ENCODE measurements at places on chromosomes 11 and 22. TPM values are rescaled to one million over a fixed set of nuclear protein-coding genes. Genes with fewer than 3 reads are reported as not detected.

- H3K4me1 ChIP-seq, result peaks cover 9% of the 10 kb centered on the region
- no peak overlapping the region for H3K4me3 ChIP-seq
- no peaks in the 10 kb centered on the region for H3K27me3 ChIP-seq
- DNase-seq, result no peak
- no peak overlapping the region for H3K27ac ChIP-seq
Measured at GRCh38 chr11:67163006-67163405, 43.9 kb downstream of the KDM2A start.

DNA sequence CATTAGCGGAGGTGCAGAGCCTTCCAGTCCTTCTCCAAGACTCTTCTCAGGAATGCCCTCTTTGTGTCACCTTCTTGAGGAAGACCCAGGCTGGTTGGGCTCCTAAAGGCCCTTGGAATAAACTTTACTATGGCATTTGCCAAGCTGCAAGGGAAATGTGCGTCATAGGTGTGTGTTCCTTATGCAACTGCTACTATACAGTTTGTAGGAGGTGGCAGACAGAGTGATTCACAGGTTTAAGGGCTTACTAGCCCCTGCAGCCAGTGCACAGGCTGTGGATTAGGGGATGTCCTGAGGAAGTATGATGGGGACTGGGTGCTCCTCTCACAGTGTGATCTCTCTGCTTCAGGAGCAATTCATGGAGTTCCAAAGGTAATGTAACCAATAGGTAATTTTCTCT lies 74.6 kb downstream of the TENM4 start:
- no peak for DNase-seq
- peaks cover 20% of the 10 kb centered on the region for H3K4me1 ChIP-seq
- no peaks in the 10 kb centered on the region for H3K36me3 ChIP-seq
- no peaks in the 10 kb centered on the region for H3K27me3 ChIP-seq
- H3K27ac ChIP-seq, result no peak overlapping the region

DNA sequence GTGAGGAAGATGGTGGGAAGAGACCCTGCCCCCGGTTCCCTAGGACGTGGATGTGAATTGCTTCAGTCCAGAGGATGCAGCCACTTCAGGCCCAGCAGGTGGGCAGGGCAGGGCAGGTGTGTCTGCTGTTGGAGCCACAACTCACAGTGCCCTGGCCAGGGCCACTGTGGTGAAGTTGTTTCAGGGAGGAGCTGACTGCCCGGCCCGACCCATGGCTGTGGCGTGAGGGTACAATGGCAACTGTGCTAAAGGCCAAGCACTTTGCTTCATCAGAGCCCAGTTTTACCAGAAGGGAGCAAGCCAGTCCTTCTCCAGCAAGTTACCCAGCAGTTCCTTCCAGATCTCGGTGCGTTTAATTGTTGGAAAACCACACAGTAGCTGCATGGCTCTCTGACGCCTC lies 1174.4 kb downstream of the BRD1 start:
- H3K4me1 ChIP-seq, result no peaks in the 10 kb centered on the region
- no peak for DNase-seq
- H3K4me3 ChIP-seq, result no peak overlapping the region
- no peaks in the 10 kb centered on the region for H3K27me3 ChIP-seq
- no peaks in the 10 kb centered on the region for H3K36me3 ChIP-seq
- no peak overlapping the region for H3K27ac ChIP-seq

DNA sequence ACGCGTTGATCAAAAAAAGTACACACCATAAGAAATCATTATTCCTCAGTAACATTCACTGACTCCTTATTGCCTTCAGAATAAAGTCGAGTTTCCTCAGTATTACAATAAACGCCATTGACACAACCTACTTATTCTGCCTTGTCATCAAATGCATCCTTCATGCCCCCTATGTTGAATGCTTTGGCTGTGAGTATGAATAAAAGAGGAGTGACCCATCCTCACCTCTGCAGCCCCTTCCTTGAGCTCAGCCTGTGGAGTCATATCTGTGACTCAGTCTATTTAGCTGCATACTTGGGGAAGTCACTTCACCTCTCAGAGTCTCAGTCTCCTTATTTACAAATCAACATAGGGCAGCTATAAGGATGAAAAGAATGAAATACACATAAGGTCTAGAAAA lies 65.1 kb downstream of the USP35 start:
- H3K4me3 ChIP-seq, result no peak overlapping the region
- no peaks in the 10 kb centered on the region for H3K36me3 ChIP-seq
- DNase-seq, result no peak
- H3K4me1 ChIP-seq, result no peaks in the 10 kb centered on the region
- H3K27ac ChIP-seq, result no peak overlapping the region

DNA sequence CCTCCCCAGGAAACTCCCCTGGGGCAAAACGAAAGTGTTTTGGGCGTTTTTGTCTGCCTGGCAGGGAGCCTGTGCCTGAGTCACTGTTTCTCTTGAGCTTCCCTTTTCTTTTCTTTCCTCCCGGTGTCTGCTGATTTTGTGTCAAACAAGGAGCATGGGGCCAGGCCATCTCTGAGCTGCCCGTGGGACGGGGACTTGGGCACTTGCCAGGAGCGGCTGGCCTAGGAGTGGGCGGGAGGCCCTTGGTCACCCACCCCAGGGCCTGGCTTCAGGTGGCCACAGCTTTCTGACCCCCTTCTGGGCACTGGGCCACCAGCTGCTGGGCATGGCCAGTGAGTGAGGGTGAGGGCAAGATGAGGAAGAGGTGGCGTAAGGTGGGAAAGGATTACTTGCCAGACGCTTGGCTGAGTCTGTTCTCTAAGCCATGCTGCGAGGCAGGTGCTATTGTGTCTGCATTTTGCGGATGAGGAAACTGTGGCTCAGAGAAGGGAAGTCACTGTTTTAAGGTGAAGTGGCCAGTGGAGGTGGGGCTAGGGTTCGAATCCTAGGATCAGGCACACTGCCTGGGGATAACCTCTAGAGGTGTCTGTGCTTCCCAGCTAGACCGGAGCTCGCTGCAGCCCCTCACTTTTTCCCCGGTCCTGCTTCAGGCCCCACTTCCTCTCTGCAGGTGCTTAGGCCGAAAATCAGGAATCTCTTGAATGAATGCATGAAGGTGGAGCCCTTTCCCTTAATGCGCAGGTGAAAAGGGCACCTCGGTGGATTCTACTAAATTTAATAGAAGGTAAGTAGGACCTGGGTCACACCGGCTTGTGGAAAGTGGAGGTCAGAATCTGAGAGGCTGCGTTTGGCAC lies 7.8 kb upstream of the NFAM1 start:
- no peak overlapping the region for H3K4me3 ChIP-seq
- H3K27ac ChIP-seq, result no peak overlapping the region
- no peaks in the 10 kb centered on the region for H3K36me3 ChIP-seq
- DNase-seq, result no peak
- H3K27me3 ChIP-seq, result peaks cover 6% of the 10 kb centered on the region

DNA sequence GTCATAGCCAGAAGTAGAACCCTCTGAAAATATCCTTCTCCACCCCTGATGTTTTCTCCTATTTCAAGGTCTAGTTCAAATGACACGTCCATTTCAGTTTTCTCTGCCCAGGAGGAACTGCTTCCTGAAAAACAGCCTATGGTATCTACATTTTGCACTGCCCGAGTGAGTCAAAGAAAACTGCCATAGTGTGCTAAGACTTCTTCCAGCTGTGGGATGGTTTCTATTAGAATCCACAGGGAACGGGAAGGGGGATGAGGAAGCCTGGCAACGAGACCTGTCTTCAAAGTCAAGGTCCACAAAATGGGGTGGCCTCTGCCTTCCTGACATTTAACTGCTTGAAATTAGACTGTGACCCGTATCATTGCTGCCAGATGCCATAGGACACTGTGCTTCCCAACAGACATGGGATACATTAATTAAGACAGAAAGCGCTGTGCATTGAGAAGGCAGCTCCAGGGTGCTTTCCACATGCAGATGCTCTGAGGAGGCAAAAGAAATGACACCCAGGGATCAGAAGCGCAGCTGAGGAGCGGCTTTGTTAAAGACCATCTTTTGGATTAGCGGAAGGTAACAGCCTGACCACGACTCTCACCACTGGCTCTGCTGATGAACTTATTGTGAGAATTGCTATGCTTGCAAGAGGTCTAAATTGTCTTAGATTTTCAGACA lies 39.4 kb upstream of the NUP50 start:
- peaks cover 6% of the 10 kb centered on the region for H3K27me3 ChIP-seq
- DNase-seq, result no peak

GRCh38 chr11:74004759-74005615 lies 3.9 kb downstream of the UCP3 start:
- no peaks in the 10 kb centered on the region for H3K27me3 ChIP-seq
- H3K4me3 ChIP-seq, result no peak overlapping the region
- H3K27ac ChIP-seq, result no peak overlapping the region
- no peak for DNase-seq

DNA sequence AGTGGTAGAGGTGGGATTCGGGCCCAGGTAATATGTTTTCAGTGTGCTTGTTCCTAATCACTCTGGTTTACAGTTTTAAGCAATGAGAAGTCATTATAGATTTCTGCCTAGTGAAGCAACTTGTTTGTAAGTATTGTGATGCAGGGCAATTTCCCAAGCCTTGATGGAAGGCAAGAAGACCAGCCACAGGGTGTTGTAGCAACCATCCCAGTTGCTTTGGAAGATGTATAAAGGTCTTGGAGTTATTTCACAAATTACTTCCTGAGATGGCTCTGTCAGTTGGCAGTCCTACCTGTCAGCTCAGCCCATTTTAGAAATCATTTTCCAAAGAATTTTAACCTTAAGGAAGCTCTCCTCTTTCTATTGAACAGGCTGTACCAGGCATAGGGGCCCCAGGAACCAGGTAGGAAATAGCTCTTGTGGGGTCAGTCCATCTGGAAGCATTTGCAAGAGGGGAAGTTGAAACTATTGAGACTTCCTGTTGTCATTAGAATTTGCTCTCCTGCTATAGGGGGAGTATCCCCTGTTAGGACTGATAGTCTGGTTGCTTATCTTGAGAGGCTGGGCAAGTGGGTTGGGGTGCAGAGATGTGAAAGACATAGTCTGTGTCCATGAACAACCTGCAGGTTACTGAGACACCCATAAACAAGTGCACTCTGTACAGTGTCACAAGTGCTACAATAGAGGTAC lies 47.9 kb downstream of the STIM1 start:
- no peak overlapping the region for H3K4me3 ChIP-seq
- H3K27ac ChIP-seq, result no peak overlapping the region
- peaks cover 49% of the 10 kb centered on the region for H3K4me1 ChIP-seq
- no peaks in the 10 kb centered on the region for H3K27me3 ChIP-seq
- H3K36me3 ChIP-seq, result no peaks in the 10 kb centered on the region

DNA sequence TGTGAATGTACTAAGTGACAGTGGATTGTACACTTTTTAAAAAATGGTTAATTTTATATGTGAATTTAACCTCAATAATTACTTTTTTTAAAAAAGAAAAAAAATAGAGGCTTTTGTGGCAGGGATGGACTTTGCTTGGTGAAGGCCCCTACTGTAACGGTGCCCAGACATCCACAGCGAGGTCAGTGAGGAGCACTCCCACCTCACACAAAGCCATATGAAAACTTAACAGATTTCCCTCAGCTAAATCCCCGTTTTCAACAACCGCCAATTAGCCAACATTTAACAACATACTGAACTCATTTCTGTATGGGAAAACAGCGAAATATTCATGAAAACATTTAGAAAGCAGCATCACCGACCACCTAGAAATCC lies 642 bp upstream of the C11orf58 start:
- peaks cover 9% of the 10 kb centered on the region for H3K4me1 ChIP-seq
- DNase-seq, result no peak
- H3K36me3 ChIP-seq, result no peaks in the 10 kb centered on the region
- H3K4me3 ChIP-seq, result peak overlapping the region; percentile 100

GRCh38 chr11:134047586-134047999 lies 21.3 kb upstream of the JAM3 start:
- DNase-seq, result peak; percentile 56
- H3K36me3 ChIP-seq, result no peaks in the 10 kb centered on the region
- H3K4me3 ChIP-seq, result no peak overlapping the region
- no peaks in the 10 kb centered on the region for H3K27me3 ChIP-seq
- H3K4me1 ChIP-seq, result peaks cover 33% of the 10 kb centered on the region
- peak overlapping the region; percentile 59 for H3K27ac ChIP-seq

DNA sequence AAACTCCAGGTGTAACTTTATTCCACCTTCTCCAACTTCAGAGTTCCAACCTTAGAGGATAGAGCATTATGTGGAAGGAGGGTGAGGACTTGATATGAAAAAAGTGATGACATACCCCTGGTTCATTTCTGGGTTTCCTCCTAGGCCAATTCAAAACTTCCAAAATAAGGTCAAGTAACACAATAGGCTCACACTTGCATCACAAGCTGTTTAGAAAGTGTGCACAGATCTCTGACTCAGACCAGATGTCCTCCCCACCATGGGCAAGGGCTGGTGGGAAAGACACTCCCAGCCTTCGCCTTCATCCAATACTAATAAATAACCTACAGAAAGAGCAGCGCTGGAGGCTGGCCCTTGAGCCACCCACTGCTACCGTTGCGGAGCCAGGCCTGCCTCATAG lies 5.8 kb upstream of the BUD13 start:
- H3K27ac ChIP-seq, result no peak overlapping the region
- H3K36me3 ChIP-seq, result peaks cover 33% of the 10 kb centered on the region
- H3K27me3 ChIP-seq, result no peaks in the 10 kb centered on the region
- DNase-seq, result no peak
- no peak overlapping the region for H3K4me3 ChIP-seq

ILK gene
- polyA plus RNA-seq, result 117 TPM

SAA4 gene
- polyA plus RNA-seq, result not detected

GTF2H1 gene
- polyA plus RNA-seq, result 30.2 TPM
